Activated CD8-positive, alpha-beta memory T cell treated with anti-CD3 and anti-CD28 coated beads for 1 hour (primary cell): ENCODE measurements at places on chromosomes 2 and 18.

DNA sequence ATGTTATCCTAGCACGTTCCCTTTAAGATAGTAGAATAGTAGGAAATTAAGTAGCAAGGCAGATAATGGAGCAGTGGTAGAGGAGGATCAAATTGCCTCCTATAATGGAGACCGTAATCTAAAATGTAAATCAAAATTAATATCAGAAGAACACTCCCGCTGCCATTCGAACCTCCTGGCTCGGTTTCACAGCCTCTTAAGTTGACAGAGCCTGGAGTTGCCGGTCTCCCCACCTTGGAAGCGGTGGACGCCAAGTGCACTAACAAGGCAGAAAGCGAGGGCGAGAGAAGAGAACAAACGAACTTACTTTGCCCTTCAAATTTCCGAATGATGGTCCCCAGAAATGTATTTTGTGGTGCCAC lies 450 bp downstream of the KCNH7 start:
- no peak for DNase-seq

DNA sequence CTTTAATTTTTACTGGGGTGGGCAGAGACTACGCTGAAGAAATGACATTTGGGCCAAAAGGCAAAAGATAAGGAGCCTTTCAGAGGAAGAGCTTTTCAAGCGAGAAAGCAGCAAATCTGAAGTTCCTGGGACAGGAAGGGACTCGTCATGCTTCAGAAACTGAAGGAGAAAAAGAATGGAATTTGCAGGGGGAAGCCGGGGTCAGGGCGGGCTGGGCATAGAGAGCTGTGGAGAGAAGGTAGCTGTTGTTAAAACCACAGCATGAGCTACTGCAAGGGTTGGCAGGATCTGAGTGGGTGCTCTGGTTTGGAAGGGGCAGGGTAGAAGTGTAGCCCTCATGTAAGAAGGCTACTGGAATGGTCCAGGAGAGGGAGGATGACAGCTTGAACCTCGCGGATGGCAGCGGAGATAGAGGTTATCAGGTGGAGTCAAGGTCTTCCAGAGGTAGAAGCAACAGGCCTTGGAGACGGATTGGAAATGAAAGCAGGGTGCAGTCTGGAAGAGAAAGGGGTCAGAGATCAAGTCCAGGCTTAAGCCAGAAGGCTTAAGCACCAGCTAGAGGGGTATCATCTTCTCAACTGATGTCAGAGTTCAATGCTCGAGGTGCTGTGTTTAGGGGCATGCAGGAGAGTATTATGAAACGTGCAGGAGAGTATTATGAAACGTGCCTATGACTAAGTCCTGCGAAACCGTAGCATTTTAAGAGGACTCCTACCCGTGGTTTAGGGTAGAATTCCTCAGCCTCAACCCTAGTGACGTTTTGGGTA lies 18.9 kb downstream of the ATP8B1 start:
- DNase-seq: no peak

DNA sequence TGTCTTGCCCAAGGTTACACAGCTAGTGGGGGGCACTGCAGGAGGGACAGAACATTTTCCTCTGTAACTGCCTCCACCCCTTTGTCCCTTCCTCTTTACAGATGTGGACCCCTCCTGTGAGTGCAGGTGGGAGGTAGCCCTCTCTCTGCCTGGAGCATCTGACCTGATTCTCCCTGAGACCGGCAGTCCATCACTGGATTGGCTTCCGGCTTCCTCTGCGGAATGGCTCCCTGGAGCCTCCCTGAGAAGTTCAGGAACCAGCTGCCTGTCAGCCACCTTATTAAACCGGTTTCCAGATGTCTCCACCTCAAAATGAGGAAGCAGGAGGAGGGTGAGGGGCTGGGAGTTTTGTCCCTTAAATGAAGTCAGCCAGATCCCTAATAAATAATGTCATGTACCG lies 67.3 kb upstream of the TNP1 start:
- no peak for DNase-seq

GRCh38 chr2:132741754-132742153 lies 71.7 kb upstream of the LYPD1 start:
- DNase-seq: no peak

GRCh38 chr18:37156330-37156942 lies 327.5 kb downstream of the KIAA1328 start:
- DNase-seq: no peak

DNA sequence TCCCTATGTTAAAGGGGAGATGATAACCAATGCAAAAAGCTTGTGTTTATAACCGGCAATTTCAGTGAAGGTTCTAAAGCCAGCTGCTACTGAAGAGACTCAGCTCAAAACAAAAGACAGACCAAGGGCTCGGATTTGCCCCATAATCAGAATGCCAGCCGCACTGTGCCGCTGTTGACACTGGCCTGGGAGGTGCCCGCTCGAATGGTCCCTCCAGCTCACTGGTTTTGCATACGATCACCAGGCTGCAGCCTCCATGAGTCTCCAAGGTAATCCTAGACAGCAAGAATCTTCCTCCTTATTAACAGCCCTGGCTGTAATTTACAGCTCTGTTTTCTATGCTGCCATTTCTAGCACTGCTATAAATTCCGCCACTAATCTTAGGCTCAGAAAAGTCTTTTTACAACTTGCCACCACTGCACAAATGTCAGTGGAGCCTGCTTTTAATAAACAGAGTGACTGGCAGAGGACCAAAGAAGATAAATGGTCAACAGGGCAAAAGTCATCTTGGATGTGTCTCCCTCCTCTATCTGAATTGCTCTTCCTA lies 155.7 kb upstream of the SH3BP4 start:
- no peak for DNase-seq

GRCh38 chr2:127542231-127542630 lies 6.7 kb downstream of the MYO7B start:
- DNase-seq: no peak

GRCh38 chr2:144468823-144469595 lies 50.9 kb downstream of the ZEB2 start:
- DNase-seq: no peak

DNA sequence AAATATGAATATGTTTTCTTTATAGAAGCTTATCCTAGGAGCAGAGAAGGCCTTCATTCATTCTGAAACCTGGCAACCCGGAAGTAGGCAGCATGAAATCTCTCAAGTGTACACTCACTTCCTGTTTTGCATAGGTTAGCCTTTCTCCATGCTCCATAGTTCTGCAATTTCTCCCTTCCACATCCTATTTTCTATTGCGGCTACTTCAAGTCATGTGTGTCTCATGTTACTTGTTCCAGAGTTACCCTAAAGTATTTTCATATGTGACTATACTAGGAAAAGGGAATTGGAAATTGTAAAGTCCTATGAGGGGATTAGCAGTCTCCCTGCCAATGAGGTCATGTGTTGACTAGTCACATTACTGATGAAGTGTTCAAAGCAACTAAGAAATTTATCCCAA lies 320.6 kb downstream of the NCKAP5 start:
- no peak for DNase-seq

GRCh38 chr2:129936334-129936934 lies 43.0 kb upstream of the RAB6C start:
- DNase-seq: no peak

DNA sequence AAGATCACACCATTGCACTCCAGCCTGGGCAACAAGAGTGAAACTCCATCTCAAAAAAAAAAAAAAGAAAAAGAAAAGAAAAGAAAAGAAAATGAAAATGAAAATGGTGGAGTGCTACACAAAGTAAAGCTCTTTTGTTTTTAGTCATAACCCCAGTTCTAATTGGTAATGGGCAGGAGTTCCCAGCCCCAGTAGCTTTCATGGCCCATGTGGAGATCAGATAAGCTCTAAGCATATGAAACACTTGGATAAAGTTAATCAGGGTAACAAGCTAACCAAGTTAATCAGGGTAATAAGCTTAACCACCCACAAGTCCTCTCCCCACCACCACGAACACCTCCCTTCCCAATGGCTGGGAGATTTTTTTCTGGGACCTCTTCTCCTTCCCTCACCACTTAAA lies 240.8 kb downstream of the BCL11A start:
- no peak for DNase-seq
